ENCODE measurements at places on chromosomes 3 and 15.

DNA sequence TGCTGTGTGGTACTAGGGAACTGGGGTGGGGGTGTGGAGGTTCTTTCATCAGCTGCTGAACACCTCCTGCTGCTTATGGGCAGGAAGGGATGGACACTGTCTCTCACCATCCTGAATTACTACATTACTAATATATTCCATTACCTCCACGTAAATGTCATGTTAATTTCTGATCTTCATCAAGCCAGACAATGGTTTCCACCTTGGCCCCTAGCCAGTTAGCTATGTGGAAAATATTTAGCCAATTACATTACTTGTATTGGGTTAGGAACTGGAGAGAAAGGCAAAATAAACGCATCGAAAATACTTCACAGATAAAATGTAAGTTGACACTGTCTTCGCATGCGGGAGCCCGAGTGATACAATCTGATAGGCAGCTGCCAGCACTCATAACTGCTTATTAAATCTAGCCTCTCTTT, 95.1 kb downstream of the FOXP1 start:
- no peak for DNase-seq

DNA sequence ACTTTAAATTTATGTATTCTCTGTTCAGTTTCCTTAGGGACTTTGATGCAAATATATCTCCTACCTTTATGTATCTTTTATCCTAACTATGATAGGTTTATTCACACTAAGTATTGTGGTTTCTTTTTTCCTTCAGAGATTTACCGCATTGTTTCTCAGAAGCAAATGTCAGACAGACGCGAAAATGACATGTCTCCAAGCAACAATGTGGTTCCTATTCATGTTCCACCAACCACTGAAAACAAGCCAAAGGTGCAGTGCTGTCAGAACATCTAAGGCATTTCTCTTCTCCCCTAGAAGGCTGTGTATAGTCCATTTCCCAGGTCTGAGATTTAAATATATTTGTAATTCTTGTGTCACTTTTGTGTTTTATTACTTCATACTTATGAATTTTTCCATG, 18.3 kb downstream of the RAB11A start:
- no peak for DNase-seq

DNA sequence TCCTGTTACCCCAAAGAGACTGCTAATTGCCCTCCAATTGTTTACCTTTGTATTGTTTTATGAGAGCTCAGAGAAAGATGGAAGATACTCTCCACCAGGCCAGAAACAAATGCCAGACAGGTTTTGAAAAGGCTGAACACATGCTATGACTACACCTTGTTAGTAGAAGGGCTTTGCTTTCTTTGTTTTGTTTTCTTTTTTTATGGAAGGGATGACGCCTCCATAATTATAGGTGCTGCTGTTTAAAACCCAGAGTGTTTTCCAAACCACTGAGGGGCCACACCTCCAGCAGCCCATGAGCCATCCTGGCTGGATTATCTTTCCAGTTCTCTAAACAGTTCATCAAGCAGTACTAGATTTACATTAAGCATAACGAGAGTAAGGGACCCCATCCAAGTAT, 5.6 kb upstream of the FOXP1 start:
- no peak for DNase-seq

DNA sequence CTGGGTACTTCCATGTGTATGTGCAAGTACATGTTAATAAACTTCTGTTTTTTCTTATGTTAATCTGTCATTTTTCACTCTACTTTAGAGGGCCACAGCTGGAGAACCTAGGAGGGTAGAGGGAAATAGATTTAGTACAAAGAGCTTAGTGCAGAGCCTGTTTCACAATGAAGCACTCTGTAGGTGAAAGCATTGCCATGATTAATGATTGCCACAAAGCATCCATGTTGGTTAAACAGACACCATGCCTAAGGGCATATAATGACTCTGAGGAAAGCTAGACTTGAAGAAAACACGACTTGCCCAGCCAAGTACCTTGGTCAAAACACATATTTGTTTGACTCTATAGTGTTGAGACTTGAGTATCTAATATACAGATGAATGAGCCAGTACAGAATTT, 338.4 kb downstream of the FHIT start:
- no peak for DNase-seq

- no peak for DNase-seq
These were observed 96.3 kb upstream of the DLG1 start for GRCh38 chr3:197394464-197395321.

DNA sequence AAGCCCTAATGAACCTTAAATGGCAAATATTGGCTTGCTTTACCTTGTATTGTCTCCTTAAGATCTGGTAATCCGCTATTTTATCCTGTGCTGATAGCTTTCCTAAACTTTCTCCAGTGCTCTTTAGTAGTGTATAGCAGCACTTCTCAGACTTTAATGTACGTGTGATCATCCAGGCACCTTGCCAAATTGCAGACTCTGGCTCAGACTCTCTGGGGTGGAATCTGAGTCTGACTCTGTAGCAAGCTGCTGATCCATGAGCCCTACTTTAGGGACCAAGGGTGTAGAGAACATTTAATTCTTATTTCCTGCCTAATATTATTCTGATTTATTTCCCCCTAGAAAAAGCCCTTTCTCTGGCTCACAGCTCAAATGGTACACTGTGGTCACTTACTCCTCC, 518.8 kb upstream of the ZNF385D start:
- no peak for DNase-seq

DNA sequence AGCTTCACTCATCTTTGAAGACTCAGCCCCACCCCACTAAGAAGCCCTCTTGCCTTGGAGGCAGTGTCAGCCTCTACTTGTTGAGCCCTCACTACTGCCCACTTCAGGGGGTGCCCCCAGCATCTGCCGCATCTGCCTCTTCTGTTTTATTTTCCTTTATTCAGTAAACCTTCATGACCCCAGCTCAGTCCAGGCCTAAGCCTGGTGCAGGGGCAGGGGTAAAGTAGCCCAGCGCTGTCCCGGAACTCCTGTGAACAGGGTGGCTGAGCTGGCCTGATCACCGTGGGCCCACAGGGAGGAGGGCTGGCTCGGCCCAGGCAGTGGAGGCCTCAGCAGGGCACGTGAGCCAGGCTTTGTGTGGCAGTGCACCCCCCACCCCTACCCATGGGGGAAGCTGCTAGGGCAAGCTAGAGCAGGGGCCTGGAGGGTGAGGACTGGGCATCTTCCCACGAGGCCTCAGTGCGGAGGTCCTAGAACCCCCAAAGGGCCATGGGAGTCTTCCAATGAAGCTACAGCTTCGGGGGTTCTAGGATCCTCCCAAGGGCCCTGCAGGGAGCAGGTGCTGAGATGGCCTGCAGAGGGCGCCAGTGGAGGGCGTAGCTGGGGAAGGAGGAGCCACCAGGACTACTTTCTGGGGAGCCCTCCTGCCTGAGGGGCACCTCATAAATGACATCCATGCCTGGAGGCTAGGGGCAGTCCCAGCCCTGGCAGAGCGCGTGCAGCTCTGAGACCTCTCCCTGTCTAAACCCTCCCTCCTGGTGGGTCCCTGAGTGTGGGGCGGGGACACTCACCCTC, 36.0 kb downstream of the TSPAN3 start:
- DNase-seq: no peak

- DNase-seq: no peak
These were observed 77.3 kb downstream of the HMG20A start for GRCh38 chr15:77497942-77498361.

- no peak for DNase-seq
These were observed 276.0 kb downstream of the GBE1 start for GRCh38 chr3:81485444-81485865.

GRCh38 chr3:33942483-33943150, 144.2 kb downstream of the PDCD6IP start:
- DNase-seq: no peak

DNA sequence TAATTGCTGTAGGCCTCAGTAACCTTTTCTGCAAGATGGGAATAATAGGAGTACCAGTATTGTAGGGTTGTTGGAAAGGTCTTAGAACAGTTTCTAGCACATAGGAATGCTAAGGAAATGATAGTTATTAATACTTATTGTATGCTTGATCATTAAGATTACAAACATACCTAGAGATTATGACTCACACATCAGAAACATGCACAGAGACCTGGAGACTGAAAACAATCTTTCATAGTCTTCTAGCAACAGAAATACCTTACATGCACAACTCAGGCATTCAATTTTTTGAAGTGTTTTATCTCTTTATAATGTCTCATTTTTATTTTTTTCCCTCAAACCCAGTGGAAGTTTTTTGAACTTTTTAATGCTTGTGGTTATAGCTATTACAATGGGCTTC, 104.4 kb upstream of the ZBTB20 start:
- DNase-seq: no peak

DNA sequence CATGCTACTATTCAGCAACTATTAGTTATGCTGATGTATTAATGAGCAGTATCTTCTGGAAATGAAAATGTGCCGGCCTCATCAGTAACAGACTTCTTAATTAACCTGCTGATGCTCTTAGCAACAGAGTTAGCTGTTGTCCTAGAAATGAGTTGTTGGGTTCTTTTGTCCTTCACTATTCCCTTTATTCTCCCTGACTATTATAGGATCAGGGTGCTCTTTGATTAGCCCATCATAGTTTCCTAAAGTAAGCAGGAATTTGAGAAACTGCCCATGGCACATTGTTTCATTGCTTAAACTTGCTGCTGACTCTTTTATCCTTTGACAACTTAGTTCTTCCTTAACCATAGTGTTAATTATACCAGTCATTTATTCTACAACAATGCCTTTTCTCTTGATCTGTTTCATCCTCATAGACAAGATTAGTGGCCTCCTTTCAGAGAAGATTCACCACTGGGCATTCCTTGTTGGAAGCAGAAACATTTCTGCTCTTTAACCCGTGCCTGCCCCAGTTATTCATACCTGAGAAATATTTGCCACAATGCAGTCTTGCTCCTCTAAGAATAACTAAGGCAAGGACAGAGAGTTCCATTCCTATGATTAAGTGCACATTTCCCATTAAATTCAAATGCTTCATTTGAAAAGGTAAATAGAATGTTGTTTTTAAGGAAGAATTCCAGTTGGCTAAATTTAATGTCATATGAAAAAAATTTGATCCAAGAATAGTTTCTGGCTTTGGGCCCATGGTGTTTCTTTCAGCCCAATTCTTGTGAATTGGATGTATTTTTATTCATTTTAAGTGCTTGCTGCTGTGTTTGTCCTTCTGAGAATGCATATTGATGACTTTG, 573.3 kb upstream of the TBL1XR1 start:
- DNase-seq: no peak

- no peak for DNase-seq
These were observed 153.2 kb downstream of the CTNNB1 start for GRCh38 chr3:41352510-41352909.

GRCh38 chr3:42658091-42658770, 4.7 kb downstream of the ZBTB47 start:
- DNase-seq: no peak

DNA sequence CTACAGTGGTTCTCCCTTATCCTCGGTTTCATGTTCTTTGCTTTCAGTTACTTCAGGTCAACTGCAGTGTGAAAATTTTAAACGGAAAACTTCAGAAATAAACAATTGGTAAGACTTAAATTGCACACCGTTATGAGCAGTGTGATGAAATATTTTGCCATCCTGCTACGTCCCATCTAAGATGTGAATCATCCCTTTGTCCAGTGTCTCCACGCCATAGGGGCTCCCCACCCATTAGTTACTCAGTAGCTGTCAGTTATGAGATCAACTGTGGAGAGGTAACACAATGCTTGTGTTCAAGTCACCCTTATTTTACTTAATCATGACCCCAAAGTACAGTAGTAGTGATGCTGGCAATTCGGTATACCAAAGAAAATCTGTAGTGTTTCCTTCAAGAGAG, 47.4 kb downstream of the TJP1 start:
- DNase-seq: no peak

DNA sequence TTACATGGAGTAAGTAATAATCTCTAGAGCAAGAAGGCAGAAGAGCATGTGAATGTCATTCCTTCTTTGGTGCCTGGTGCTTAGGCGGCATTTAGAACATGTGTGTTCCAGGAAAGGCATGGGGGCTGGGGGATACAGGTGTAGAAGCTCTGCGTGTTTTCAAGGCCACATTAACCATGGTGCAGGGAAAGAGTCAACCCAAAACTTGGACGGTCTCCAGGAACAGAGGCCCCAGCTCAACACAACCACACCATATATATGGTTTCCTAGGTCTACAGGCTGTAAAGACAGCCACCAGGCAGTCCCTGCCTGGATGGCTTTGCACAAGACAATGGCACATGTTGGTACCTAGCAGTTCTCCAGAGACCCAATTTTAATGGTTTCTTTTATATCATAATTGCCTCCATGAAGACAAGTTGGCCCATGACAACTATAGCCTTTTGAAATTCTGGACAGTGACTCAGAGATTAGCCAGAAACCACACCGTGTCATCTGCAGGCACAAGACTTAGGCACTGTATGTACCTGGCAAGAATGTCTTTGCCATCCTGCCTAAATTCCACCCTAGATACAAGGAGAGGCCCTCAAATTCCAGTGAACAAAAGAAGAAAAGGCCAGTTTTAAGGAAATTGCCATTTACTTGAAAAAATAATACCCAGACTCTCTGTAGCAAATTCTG, 25.0 kb upstream of the DGKG start:
- no peak for DNase-seq

- no peak for DNase-seq
These were observed 94.7 kb downstream of the RAB11A start for GRCh38 chr15:65963911-65964482.

DNA sequence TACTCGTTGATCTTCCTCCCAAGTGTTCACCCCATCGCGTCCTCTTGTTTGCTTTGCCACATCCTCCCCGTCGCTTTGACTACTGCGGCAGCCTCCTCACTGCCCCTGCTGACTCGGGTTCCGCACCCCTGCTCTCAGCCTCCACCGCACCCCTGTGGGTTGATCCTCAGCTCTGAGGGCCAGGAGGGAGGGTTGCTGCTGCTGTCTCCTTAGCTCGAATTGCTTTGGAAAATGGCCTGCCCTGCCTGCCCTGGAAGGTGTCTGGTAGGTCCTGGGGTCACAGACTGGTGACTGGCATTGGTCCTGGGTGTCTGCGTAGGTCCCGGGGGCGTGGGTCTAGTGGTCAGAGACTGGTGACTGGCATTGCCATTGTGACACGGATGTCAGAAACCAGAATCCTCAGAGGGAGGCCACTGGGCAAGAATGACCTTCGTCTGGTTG, 9.4 kb downstream of the MUC4 start:
- no peak for DNase-seq

DNA sequence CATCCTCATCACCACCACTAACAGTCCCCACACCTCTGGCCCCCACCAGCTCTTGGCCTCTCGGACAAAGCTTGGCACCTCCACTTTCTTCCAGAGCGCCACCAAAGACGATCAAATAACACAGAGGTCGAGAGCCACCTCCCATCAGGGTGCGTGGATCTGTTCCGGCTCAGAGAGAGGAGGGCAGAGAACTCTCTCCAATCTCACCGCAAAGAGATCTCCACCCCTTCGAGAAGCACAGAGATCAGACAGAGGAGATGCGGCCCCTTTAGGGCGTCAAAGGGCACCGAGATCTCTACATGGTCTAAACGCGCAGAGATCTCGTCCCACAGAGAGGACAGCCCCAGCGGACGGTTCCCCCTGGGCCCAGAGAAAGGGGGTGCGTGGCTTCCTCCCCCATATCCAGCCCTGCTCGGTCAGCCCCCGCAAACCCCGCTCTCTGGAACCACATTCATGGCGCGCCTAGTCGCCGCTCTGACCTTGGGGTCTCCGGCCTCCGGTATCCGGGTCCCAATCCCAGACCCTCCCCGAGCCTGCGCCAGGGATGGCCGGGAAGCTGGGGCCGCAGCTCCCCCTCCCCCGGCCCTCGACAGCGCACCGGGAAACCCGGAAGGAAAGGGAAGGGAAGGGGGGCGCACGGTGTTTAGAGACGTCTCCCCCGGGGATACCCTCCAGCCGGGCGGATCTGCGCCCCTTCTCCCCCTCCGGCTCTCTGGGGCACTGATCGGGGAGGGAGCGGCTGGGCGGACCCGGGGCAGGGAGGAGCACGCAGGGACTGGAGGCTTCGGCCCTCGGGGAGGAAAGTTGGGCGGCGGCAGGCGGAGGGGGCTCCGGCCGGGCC, 608 bp downstream of the SCN5A start:
- no peak for DNase-seq

All from NCI-H524 treated with DMSO at 0.1 percent for 48 hours (cell line).